ENCODE measurements at places on chromosomes 5 and 9.
A peak's percentile ranks its signal among the peaks of the same experiment; 100 is the strongest.

- no peak for DNase-seq
These were observed 23.1 kb downstream of the FREM1 start for GRCh38 chr9:14887149-14887548.

DNA sequence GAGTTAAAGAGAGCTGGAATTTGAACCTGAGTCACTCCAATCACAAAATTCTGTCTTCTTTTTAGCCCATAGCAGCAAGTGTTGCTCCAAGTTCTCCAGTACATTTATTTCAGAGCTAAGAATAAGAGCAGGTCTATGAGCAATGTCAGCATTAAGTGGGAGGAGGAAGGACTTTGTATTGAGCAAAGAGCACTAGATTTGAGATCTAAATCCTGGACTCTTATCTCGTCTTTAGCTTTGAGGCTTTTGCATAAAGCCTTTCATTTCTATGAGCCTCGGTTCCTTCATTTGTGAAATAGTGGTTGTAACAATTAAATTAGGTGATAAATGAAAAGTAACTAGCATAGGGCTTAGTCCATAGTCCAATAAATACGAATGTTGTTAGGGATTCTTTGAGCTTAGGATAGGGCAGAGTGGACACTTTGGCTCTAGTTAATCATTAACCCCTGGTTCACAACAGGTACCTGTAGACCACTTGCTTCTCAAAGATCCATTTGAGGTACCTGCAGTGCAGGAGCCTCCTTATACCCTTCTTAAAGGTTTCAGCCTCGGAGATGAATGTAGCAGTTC is 464.1 kb upstream of the KLF4 start:
- no peak for DNase-seq

DNA sequence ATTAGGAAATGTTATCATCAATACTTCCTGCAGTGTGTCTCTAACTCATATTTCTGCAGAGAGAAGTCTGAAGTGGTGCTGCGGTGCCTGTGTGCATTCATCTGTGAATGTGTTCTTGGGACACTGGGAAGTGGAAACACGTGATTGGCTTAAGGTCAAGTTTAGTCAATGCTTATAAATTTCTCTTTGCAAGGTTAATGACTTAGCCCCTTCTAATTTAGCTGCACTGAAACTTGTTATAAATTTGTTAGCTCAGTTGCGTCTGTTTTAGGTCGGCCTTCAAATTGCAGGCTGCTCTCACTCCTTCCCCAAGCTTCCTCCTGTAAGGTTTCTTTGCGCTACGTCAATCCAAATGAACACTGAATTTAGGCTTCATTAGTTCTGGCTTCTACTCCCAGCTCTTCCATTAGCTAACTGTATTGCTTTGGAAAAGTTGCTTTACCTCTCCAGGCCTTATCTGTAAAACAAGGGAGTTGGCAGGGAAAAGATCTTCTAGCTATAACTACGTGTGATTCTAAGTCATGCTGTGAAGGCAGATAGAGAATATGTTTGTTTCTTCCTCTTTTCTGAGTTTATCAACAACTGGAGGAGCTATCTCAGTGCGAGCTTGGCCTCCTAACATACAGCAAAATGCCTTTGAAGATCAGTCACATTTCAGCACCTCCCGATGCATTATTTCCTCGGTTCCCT is 341.8 kb downstream of the NFIB start:
- no peak for DNase-seq

GRCh38 chr5:72840041-72840440 is 23.6 kb downstream of the TNPO1 start:
- no peak for DNase-seq

- no peak for DNase-seq
These were observed 19.4 kb downstream of the LURAP1L start for GRCh38 chr9:12794101-12794799.

DNA sequence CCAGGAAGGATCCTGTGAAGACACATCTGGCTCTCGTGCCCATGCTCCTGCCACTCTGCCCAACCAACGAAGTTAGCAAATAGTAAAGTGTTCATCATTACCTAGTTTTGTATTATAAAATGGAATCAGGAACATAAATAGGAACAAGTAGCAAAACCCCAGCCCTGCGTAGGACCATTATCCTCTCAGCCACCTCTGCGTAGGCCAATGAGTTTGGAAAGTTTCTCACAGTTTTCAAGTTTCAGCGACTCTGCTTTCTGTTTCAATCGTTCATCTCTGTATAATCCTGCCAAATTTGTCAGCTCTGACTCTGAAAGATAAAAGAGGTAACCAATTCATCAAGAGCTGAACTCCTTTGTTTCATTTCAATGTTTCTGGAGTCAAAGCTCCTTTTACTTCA is 10.1 kb upstream of the SPATA24 start:
- DNase-seq = no peak

DNA sequence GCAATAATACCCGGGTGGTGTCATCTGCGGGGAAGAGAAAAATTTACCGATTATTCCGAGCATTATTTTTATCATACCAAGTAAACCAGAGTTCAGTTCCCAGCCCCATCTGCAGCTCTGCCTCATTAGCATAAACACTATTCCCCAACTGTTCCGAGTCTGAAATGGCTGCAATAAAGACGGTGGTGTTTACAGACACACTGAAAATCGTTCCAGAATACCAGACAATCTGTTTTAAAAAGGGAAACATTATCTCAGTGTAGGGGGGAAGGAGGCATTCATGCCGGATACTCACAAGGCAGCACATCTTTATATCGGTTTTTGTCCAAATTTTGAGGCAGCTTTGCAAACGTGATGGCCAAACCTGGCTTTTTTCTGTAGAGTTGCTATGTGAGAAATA is 70.3 kb upstream of the EPB41L4B start:
- no peak for DNase-seq

GRCh38 chr5:107361945-107362344 is 308.8 kb downstream of the EFNA5 start:
- no peak for DNase-seq

DNA sequence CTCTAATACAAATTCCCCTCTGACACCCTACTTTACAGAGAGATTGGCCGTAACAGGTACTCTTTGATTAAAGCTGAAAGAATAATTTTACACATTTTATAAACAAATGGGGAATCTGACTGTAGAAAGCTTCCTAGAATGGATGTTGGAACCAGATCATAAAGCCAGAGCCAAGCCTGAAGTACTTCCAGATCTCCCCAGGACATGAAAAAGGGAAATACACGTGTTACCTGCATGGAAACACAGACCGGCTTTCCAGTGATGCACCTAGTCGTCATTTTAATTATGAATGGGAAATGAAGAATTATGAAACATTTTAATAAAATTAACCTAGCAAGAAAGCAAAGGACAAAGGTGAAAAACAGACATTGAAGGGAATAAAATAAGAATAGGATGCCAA is 66.5 kb downstream of the ERCC6L2 start:
- no peak for DNase-seq

- DNase-seq = no peak
These were observed 101.3 kb downstream of the WDR41 start for GRCh38 chr5:77390795-77391194.

DNA sequence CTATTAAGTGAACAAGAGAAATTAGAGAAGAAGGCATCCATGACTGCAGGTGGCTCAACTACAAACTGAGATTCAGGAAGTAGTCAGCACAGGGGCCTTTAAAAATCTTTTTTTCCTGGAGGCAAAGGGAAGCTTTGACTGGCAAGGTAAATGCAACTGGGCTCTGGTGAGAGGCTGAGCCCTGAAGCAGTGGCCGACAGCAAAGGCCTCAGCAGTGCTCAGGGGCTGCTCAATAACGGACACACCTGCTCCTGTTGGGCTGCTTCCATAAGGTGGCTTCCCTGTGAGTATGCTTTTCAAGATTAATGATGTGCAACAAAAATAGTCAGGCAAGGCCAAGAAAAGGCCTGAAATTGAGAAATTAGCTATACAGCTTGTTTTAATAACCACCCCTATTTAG is 134.2 kb upstream of the RGMB start:
- peak; percentile 75 for DNase-seq

DNA sequence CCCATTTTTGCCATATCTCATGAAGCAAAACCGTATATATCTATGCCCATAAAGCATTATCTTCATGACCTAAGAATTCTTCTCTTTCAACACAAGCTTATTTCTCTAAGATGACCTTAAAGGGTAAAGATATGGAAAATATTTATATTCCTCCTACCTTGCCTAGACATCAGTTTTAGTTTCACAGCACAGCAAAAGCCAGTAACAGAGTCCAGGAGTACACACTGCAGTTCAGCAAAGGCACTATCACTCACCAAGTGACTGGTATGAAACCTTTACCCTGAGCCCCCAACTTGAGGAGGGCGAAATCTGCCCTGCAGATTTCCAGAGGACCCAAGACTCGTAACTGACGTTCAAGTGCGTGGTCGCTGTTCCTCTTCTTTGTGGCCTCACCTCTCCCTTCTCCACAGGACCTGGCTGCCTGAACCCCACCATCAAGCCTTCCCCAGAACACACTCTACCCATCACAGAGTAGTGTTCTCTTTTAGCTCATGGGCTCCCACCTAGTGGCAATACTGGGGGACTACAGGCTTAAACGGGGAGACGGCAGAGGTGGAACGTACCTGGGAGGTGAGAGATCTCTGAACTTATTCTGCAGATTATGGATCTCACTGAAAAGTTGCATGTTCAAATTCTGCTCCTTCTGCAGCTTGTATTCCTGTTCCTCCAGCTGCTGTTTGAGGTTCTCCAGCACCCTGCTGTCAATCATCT is 141.0 kb downstream of the CDK5RAP2 start:
- no peak for DNase-seq

GRCh38 chr5:84729326-84729725 is 344.6 kb upstream of the EDIL3 start:
- no peak for DNase-seq

GRCh38 chr5:141785711-141786110 is 92.5 kb downstream of the PCDH1 start:
- no peak for DNase-seq

GRCh38 chr5:21263361-21263760 is 1275.4 kb upstream of the CDH18 start:
- no peak for DNase-seq

- DNase-seq = no peak
These were observed 81.4 kb downstream of the EDIL3 start for GRCh38 chr5:84303315-84303714.

DNA sequence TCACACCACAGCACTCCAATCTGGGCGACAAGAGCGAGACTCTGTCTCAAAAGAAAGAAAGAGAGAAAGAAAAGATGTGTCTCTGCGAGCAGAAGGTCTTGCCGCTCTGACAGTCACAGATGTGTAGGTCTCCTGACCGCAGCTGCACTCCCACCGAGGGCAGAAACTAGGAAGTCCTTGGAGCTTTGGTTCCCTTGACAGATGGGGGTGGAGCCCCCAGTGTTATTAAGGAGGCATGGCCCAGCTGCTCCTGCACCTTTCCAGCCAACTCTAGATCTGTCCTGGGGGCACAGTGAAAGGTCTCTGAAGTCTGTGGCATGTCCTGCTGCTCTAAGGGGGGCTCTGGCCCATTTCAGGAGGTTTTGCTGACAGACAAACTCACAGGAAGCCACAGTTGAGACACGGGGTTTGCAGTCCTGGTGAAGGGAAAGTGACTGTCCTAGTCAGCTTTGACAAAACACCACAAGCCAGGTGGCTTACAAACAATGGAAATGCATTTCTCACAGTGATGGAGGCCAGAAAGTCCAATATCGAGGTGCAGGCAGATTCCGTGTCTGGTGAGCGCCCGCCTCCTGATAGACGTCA is 9.0 kb upstream of the DIPK1B start:
- DNase-seq = no peak

GRCh38 chr9:87850391-87850790 is 32.3 kb upstream of the SPATA31E1 start:
- DNase-seq = no peak

GRCh38 chr9:126465977-126466376 is 139.3 kb downstream of the MVB12B start:
- DNase-seq = no peak

DNA sequence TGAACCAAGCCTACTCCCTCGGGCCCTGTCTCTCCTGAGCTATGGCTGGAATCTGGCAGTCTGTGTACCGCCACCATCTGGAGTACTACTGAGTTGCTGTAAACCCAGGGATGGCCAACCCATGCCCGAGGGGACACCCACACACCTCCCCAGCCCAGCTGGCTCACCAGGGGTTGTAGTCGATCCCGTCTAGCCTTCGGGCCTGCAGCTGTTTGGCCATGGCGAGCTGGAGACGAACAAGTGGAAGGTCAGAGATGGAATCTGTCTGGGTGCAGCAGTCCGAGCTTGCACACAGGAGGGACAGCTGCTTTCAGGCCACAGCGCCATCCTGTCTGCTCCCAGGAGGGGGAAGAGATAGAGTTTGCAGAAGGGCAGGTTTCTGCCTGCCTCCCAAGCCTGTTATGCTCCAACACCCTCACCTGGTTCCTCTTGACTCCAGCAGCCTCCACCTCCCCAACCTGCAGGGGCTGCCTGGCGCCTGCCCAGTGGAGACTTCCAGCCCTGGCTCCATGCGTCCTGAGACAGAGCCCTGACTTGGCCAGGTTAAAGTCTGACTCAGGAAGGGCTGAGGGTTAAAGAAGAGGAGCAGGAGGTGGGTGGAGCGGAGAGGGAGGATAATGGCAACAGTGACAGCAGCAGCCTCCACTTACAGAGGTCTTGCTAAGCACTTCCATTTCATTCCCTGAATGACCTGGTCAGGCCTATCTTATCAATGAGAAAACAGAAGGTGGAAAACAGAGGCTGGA is 15.8 kb upstream of the SPOUT1 start:
- DNase-seq = no peak

DNA sequence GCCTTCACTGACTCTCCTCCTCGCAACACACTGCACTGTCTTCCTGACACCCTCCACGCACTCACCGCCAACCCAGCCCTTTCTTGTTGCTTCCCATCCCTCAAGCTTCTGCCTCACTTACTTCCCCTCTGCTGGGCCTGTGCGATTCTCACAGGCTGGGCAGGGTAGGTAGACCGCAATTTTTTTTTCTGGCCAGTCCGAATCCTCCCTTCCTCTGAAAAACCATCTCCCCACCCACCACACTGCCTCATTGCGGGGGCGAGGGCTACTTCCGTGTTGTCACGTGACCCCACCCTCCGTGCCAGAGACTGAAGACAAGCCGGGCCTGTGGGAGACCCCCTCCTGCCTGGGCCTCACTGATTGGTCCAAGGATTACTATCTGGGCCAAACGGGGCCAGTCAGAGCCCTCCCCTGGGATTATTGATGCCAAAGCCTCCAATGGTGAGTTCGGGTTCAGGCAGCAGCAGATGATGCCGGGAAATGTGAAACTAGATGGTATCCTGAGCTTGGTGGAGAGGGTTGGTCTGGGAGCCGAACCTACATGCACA is 73.1 kb downstream of the STK10 start:
- DNase-seq = no peak

DNA sequence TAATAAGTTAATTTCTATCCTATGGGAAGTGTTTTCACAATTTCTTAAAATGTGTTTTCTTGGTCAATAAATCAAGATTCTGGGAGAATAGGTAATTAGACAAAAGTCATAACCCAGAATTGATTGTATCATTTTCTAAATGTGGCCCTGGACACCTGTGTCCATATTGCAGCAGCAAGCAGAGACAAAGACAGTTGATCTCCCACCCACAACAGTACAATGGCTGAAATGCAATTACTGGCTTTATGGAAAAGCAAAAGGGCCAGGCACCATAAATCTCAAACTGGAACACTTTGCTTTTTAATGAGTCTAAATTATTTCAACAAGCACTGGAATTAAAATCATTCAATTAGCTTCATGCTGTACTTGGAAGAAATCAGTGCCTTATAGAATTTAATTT is 157.2 kb downstream of the ESM1 start:
- peak; percentile 66 for DNase-seq

- DNase-seq = no peak
These were observed 35.7 kb downstream of the SIL1 start for GRCh38 chr5:139162448-139162847.

Data from NCI-H1930 (cell line).